ENCODE measurements at places on chromosomes 4 and X. TPM values are rescaled to one million over a fixed set of nuclear protein-coding genes. Genes with fewer than 3 reads are reported as not detected.
A peak's percentile ranks its signal among the peaks of the same experiment; 100 is the strongest.

- no peak within 1 kb of the TSS for H3K27ac ChIP-seq
- H3K4me1 ChIP-seq: no peaks in the 10 kb centered on the region
- H3K36me3 ChIP-seq: peaks cover 2% of the 10 kb centered on the region
- no peak for DNase-seq
- no peak within 1 kb of the TSS for H3K4me3 ChIP-seq
- peaks cover 5% of the 10 kb centered on the region for H3K27me3 ChIP-seq
These were observed at the start of gene RAB41 for GRCh38 chrX:70281951-70282350. TSS of gene RAB41 (plus strand) at chrX:70282172. CDS start at chrX:70282218, 46 bp downstream.

DNA sequence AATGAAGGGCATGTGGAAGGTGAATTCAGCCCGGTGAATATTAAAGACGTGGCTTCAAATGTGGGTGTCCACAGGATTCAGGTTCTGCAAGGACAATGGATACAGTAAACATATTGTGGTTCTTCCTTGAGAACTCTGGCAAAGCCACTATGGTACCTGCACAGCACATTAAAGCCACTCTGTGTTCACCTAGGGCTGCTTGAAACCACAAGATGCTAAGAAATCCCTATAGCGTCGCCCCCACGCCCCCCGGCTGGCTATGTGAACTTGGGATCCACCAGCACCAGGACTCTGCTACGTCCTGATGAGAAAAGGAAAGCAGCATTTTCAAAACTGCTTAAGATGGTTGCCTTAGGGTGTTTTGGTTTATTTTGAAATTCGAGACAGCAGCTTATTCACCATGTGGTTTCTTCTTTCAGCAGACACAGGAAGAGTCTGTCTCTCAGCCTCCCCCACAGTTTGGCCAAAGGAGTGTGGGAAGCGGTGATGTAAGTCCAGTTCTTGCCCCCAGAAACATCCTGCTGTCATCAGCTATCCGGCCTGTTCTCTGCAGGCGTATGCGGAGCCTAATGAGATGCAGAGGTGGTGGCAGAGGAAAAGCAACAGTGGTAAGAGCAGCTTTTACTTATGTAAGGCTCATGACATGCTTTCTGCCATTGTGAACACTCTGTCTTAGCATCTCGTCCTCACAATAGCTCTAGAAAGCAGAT, 111.5 kb downstream of the AFAP1 start:
- peak; percentile 97 for DNase-seq
- peak overlapping the region; percentile 89 for H3K27ac ChIP-seq

DNA sequence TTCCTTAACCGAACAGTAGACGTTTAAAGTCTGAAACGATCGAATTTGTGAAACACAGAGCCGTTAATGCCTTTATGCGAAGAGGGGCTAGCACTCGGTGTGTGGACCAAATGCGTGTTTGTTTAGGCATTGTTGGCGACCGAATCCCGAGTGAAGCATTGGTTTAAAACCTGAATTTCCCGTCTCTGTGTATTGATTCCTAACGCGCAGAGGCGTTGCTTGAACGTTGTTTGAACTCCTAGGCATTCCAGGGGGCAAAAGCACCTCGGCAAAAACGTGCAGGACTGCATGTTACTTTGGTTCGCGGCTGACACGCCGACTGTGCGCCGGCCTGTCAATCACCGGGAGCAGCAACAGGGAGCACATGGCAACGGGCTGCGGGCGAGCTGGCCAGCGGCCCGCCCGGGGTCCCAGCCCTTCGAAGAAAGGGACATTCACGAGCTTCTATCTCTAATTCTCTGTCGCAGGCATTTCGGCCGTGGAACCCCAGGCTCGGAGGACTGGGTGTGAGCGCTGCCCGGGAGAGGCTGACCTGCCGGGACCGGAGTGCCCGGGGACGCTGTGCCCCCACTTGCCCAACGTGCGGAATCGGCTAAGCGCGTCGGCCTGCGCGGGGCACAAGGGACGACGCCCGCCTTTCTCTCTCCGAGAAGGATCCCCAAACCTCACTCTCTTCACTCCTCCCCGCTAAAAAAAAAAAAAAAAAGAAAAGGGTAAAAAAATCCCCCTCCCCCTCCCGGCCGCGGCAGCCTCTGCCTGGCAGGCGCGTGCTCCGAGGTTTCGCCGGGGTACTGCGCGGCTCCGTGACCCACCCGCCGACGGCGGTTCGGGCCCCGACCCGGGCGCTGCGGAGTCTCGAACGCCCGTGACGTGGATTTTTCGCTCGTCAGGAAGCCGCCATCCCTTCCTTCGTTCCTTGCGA, 810 bp downstream of the SPRY1 start:
- peak; percentile 81 for DNase-seq
- H3K27ac ChIP-seq: peak overlapping the region; percentile 98
- no peaks in the 10 kb centered on the region for H3K27me3 ChIP-seq
- H3K4me3 ChIP-seq: peak overlapping the region; percentile 82
- H3K4me1 ChIP-seq: peaks cover 12% of the 10 kb centered on the region

GRCh38 chr4:152104901-152105357, 344.1 kb upstream of the GATB start:
- no peak for DNase-seq
- no peak overlapping the region for H3K27ac ChIP-seq
- peaks cover 38% of the 10 kb centered on the region for H3K4me1 ChIP-seq
- H3K36me3 ChIP-seq: no peaks in the 10 kb centered on the region
- H3K27me3 ChIP-seq: no peaks in the 10 kb centered on the region
- H3K4me3 ChIP-seq: no peak overlapping the region

GRCh38 chr4:165838575-165838974, 34.5 kb upstream of the TLL1 start:
- no peaks in the 10 kb centered on the region for H3K4me1 ChIP-seq
- peak; percentile 52 for DNase-seq
- no peaks in the 10 kb centered on the region for H3K36me3 ChIP-seq
- H3K27me3 ChIP-seq: no peaks in the 10 kb centered on the region

- H3K27ac ChIP-seq: peak overlapping the region; percentile 72
- DNase-seq: peak; percentile 76
- no peaks in the 10 kb centered on the region for H3K27me3 ChIP-seq
- H3K36me3 ChIP-seq: no peaks in the 10 kb centered on the region
These were observed 216.9 kb downstream of the PTTG2 start for GRCh38 chr4:38177035-38177546.

DNA sequence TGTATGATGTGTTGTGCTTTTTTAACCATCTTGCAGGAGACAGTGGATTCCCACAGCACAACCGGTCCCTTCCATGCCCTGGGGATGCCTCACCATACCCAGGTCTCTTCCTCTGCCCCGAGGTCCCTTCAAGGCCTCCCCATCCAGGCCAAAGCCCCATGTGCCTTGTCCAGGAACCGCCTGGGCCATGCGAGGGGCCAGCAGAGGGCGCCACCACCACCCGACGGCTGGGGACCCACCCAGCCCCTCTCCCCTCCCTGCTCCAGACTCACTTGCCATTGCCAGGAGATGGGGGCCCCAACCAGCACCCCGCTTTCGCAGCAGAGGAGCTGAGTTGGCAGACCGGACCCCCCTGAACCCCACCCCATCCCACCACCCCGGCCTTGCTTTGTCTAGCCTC, 485.5 kb downstream of the TRAM1L1 start:
- H3K4me1 ChIP-seq: no peaks in the 10 kb centered on the region
- DNase-seq: no peak
- no peaks in the 10 kb centered on the region for H3K27me3 ChIP-seq
- H3K4me3 ChIP-seq: no peak overlapping the region
- no peaks in the 10 kb centered on the region for H3K36me3 ChIP-seq

DNA sequence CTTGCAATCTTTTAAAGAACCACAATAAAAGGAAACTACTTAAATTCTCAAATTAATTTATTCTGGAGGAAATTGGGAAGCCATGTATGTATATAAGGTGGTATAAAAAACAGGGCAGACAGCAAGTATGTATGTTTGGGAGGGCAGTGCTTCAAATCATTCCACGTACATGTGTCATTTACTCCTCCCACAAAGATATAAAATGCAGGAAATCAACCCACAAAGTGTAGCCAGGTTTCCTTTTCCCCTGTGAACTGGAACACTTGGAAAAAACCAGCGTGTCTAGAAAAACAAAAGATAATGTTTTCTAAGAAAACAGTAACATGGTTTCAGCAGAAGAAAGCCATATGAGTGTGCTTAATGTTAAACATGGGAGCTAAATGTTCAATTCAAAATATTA, 156.7 kb upstream of the FAM47A start:
- H3K4me3 ChIP-seq: no peak overlapping the region
- H3K4me1 ChIP-seq: no peaks in the 10 kb centered on the region
- H3K27ac ChIP-seq: no peak overlapping the region
- H3K36me3 ChIP-seq: no peaks in the 10 kb centered on the region
- H3K27me3 ChIP-seq: no peaks in the 10 kb centered on the region
- peak; percentile 2 for DNase-seq

- H3K27me3 ChIP-seq: peaks cover 21% of the 10 kb centered on the region
- no peak for DNase-seq
- peaks cover 6% of the 10 kb centered on the region for H3K4me1 ChIP-seq
- no peak overlapping the region for H3K4me3 ChIP-seq
These were observed 2.5 kb downstream of the ATP11C start for GRCh38 chrX:139930401-139930800.

- no peaks in the 10 kb centered on the region for H3K27me3 ChIP-seq
- H3K4me1 ChIP-seq: peaks cover 2% of the 10 kb centered on the region
- no peak overlapping the region for H3K27ac ChIP-seq
- no peak for DNase-seq
These were observed 103.9 kb downstream of the MMRN1 start for GRCh38 chr4:89998469-89999011.

DNA sequence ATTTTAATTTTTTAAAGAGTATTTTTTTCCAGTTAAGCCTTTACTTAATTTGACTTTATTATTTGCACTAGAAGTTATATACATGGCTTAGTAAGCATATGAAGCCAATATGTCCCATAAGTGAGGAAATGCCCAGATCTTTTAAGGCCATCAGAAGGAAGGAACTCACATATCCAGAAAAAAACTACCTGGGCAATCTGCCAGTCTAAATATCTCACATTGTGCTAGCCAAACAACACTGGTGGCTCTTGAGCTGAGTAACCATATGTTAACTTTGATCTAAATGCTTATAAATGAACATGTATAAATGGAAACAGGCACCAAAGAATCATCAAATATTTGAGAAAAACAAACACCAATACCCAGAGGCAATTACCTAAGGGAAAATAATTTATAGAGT, 138.6 kb upstream of the APOOL start:
- H3K4me3 ChIP-seq: no peak overlapping the region
- no peaks in the 10 kb centered on the region for H3K4me1 ChIP-seq
- H3K36me3 ChIP-seq: no peaks in the 10 kb centered on the region
- no peak overlapping the region for H3K27ac ChIP-seq

DNA sequence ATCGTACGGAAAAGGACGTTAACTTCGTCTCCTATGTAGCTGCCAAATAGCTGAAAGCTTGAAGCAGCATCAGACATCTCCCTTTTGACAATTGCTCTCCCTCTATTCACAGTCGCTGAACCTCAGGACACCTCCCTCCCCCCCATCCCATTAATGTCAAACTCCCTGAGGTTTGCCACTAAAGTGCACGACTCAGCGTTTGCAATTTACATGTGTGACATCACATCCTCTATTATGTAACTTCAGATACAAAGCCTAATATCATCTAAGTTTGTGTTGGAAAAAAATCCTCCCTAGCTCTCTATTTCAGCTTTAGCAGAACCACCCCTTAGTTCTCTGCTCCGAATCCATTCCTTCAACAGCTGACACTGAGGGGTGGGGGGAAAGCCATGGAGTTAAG, 5.5 kb upstream of the NR3C2 start:
- peaks cover 10% of the 10 kb centered on the region for H3K4me1 ChIP-seq
- peak overlapping the region; percentile 68 for H3K27ac ChIP-seq
- H3K27me3 ChIP-seq: peaks cover 13% of the 10 kb centered on the region
- peak; percentile 68 for DNase-seq

GRCh38 chr4:56305390-56305789, 81.9 kb downstream of the AASDH start:
- DNase-seq: no peak
- H3K36me3 ChIP-seq: peaks cover 8% of the 10 kb centered on the region
- H3K4me3 ChIP-seq: no peak overlapping the region

DNA sequence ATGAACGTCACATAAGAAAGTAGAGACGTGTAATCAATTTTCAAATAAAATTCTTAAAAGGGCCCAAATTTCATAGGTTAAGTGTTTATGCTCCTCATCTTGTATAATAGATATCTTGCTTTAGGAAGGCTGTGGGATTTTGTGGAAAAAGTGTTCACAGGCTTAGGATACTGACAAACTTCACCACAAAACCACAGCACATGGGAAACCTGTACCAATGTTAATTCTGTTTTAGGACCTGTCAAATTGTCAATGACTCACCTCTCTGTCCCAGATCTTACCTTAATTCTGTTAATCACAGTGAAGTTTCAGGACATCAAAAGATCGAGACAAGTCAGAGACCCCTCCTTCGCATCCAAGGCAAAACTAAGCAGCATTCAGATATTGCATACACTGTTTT, 24.2 kb downstream of the FGFBP1 start:
- no peak overlapping the region for H3K27ac ChIP-seq
- H3K4me1 ChIP-seq: no peaks in the 10 kb centered on the region
- no peak for DNase-seq
- H3K27me3 ChIP-seq: peaks cover 1% of the 10 kb centered on the region
- H3K36me3 ChIP-seq: no peaks in the 10 kb centered on the region

DNA sequence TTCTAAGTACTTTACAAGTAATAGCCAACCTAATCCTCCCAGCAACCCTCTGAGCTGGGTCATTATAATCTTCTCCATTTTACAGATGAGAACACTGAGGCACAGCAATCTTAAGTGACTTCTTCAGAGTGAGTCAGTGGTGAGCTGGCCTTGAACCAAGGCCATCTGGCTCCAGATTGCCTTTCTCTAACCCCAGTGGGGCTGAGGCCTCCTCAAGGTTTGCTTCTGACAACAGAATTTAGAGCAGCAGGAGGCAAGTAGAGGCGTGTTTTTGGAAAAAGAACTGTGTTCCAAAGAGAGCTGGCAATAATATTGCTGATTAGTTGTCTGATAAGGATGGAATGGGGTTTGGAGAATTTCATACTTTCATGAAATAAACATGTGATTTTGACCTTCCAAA, 41.2 kb downstream of the PIR start:
- no peak overlapping the region for H3K4me3 ChIP-seq
- no peak overlapping the region for H3K27ac ChIP-seq
- DNase-seq: no peak
- no peaks in the 10 kb centered on the region for H3K36me3 ChIP-seq

- H3K27ac ChIP-seq: no peak overlapping the region
- H3K36me3 ChIP-seq: no peaks in the 10 kb centered on the region
- no peaks in the 10 kb centered on the region for H3K4me1 ChIP-seq
- no peaks in the 10 kb centered on the region for H3K27me3 ChIP-seq
- DNase-seq: no peak
These were observed 200.5 kb downstream of the PABPC4L start for GRCh38 chr4:134001057-134001456.

- no peaks in the 10 kb centered on the region for H3K36me3 ChIP-seq
- no peaks in the 10 kb centered on the region for H3K27me3 ChIP-seq
- no peak overlapping the region for H3K27ac ChIP-seq
- peak; percentile 19 for DNase-seq
- no peak overlapping the region for H3K4me3 ChIP-seq
These were observed 175.3 kb downstream of the QDPR start for GRCh38 chr4:17336524-17336961.

CA5B gene
- 5.5 TPM for total RNA-seq

LONRF3 gene
- total RNA-seq: 2.4 TPM

CFAP47 gene
- under 0.01 TPM for total RNA-seq

SHROOM3 gene
- total RNA-seq: 25.1 TPM

CT47A1 gene
- total RNA-seq: not detected

HTN1 gene
- not detected for total RNA-seq

PASD1 gene
- total RNA-seq: 0.04 TPM

TLR6 gene
- total RNA-seq: 2.0 TPM

LYAR gene
- total RNA-seq: 11.3 TPM

ARX gene
- 1.4 TPM for total RNA-seq

DCAF12L2 gene
- 15.1 TPM for total RNA-seq

SOX3 gene
- total RNA-seq: 0.04 TPM

BCOR gene
- 21.0 TPM for total RNA-seq

CLGN gene
- total RNA-seq: 1.6 TPM

HSPA4L gene
- 2.5 TPM for total RNA-seq

BEND2 gene
- not detected for total RNA-seq

All from muscle of leg (tissue), 16 donors.